Peyer's patch (tissue), 4 donors: ENCODE measurements at places on chromosomes 1 and 21.

DNA sequence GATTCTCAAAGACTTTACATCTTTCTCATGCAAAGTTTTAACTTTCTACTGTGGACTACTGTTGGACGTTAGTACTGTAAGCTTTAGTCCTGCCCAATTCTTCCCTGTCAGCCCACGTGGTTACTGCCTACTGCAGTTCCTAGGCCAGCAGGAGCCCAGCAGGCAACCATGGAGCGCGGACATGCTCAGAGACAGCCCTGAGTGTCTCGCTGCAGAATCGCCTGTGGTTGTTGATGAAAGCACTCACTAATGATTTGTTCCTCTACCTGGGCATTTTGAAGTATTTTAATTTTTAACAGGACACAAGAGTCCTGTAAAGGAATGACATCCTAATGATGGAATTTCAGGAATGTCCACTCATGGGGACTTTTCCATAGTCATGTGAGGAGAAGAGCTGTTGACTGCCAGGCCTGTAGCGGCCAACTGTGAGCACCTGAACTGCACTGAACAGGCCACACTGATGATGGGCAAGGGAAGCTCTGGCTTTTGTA, 44.1 kb downstream of the PGBD5 start:
- no peak for DNase-seq

- peak; percentile 85 for DNase-seq
Observed at GRCh38 chr1:201385299-201385891, 7.9 kb upstream of the TNNT2 start.

DNA sequence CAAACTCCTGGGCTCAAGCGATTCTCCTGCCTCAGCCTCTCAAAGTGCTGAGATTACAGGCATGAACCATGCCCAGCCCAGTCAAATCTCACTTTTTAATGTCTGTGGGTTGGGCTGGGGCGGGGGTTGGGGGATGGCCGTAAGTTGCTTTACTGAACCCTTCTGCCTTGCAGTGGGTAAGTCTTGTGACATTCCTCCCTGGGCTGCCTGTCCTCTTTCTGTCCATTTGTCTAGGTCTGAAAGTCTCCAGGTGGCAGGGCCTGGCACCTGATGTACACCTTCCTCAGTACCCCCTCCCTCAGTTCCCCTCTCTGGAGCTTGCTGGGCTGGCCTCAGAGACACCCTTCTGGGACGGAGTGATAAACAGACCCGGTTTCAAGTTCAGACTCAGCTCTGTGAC, 13.3 kb downstream of the ZNF362 start:
- DNase-seq = no peak

- no peak for DNase-seq
Observed at GRCh38 chr1:242605521-242605920, 81.0 kb upstream of the PLD5 start.
